GM12864 (cell line): ENCODE measurements at places on chromosomes 16 and 17.

GRCh38 chr17:79926605-79927135, 87.4 kb upstream of the CBX4 start:
- no peak for DNase-seq

- DNase-seq: no peak
Measured at GRCh38 chr17:3015890-3016289, 47.5 kb downstream of the OR1D5 start.

DNA sequence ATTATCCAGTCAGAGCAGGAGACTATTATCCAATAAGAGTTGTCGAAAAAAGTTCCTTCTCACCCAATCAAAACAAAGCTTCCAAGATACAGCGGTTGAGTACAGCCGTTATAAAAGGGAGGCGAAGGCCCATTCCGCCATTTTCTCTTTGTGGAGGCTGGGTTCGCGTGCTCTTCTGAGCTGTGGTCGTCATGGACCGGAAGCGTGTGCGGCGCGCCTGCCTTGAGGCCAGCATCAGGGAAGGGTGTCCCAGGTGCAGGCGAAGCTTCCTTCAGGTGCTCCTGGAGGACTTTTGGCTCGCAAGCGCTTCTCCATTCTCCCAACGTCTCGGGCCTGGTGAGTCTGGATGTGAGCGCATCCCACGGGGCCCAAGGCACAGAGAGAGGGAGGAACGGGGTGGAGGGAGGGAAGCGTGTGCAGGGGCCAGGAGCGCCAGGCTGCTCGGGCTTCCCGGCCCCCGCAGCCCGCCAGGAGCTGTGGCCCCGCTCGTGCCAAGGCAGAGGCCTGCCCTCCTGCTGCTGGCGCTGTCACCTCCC, 99.2 kb downstream of the GOSR1 start:
- DNase-seq: no peak

- DNase-seq: no peak
Measured at GRCh38 chr17:43942051-43942685, at the start of gene PPY. TSS of gene PPY (minus strand) at chr17:43942476. CDS start at chr17:43941654, 822 bp downstream.

DNA sequence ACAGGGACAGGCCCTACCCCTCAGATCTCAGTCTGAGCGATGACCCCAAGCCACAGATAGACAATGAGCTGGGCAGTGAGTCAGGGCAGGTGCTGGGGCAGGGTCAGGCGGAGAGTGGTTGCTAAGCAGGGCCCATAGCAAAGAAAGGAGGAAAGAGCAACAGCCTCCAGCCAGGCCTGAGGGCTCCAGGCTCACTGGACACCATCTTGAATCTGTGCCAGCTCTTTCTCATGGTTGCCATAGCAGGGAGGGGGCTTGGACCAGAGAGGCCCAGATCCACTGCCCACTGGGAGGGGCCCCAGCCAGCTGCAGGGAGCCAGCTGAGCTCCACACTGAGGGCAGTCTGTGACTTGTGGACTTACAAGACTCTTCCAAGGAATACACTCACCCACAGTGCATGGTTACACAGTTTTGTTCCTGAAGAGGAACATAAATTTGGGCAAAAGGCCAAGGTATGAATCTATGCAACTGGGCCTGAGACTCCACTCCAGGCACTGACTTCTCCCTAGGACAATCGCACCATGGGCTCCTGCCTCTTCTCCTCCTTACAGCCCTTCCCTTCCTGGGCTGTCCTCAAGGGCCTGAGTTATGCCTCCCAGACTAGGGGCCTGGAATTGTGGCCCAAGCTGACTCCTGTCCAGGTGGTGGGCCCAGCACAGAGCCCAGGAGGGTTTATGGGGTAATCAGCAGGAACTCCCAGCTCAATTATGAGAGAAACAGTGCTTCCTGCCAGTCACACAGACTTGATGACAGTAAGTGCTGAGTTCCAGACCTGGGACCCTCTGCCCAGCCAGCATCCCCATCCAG, 59.9 kb downstream of the BEAN1 start:
- no peak for DNase-seq

DNA sequence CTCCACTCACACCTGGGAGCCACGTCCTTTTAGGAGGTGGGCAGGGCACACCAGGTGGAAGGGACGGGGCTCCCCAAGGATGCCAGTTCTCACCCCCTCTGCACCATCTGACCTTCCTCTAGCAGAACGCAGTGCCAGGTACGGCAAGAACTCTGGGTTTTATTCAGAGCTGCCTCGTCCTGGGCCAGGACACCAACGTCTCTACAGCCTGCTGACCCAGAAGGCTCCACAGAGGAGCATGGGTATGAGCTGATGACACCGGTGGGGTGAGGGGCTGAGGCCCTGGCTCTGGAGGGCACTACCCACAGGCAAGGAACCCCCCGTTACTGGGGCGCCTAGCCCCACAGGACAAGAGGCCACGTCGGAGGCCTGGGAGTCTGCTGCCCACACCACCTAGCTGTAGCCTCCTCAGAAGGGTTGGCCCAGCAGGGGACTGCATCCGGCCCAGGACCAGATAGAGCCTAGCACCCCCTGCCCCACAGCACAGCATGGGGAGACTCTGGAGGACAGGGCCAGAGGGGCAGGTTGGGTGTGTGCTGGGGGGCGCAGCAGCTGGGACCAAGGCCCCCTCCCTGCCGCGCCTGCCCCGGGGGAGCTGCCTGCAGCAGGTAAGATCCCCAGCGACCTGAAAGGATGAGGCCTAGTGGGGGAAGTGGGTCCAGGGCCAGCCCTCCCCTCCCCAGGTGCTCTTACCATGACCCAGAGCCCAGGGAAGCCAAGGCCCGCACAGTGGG, 13.9 kb downstream of the BCAR1 start:
- no peak for DNase-seq

GRCh38 chr17:36674278-36674650, 72.9 kb downstream of the MRM1 start:
- DNase-seq: peak; percentile 10

- no peak for DNase-seq
Measured at GRCh38 chr17:29720551-29720950, 97.8 kb upstream of the CORO6 start.

GRCh38 chr16:71762186-71762585, 37.7 kb upstream of the PHLPP2 start:
- no peak for DNase-seq

GRCh38 chr17:17860766-17861107, 24.0 kb upstream of the SREBF1 start:
- DNase-seq: no peak

DNA sequence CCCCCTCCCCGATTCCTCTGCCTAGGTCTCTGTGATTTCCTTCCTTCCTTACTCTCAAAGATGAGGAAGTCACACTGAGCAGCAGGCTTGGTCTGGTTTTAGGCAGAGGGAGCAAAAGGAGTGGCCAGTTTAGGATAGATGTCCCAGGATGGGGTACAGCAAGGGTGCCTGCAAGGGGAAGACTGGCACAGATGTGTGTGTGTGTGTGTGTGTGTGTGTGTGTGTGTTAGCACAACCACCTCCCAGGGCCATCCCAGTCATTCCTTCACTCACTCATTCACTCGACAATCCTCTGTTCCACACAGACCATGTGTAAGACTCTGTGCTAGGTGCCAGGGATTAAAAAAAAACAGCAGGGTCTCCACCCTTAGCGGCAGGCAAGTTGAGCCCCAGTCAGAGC, 35.9 kb downstream of the TMEM132E start:
- DNase-seq: no peak

DNA sequence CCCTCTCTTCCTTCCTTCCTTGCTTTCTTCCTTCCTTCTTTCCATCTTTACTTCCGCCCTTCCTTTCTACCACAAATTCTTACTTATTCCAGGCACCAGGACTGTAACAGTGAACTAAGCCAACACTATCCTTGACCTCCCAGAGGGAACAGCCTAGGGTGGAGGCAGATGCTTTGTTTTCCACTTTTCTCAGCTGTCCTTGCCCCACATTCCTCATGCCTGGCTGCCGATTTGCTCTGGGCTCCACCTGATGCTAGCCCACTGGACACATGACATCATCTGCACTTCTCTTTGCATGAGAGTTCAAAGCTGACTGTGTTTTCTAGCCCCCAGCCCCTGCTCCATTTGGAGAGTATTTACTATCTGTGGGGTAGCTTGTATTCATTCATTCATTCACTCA, 283.0 kb downstream of the MAF start:
- DNase-seq: no peak

DNA sequence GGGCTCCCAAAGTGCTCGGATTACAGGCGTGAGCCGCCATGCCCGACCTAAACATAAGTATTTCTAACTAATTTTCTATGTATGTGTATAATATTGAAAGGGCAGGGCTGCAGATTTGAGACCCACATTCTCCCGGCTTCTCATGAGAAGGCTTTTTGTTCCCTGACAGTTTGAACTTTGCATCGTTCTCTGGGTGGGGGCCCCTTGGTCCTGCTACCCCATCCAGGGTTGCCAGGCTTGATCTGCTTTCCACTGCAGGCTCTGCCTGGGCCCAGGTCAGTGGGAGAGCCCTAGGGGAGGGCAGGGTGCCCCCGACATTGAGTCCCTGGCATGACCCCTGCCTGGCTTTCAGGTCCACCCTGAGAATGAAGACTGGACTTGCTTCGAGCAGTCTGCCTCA, 32.3 kb downstream of the SEC14L5 start:
- DNase-seq: no peak
